ENCODE measurements at places on chromosomes 16 and 17. TPM values are rescaled to one million over a fixed set of nuclear protein-coding genes. Genes with fewer than 3 reads are reported as not detected.

DNA sequence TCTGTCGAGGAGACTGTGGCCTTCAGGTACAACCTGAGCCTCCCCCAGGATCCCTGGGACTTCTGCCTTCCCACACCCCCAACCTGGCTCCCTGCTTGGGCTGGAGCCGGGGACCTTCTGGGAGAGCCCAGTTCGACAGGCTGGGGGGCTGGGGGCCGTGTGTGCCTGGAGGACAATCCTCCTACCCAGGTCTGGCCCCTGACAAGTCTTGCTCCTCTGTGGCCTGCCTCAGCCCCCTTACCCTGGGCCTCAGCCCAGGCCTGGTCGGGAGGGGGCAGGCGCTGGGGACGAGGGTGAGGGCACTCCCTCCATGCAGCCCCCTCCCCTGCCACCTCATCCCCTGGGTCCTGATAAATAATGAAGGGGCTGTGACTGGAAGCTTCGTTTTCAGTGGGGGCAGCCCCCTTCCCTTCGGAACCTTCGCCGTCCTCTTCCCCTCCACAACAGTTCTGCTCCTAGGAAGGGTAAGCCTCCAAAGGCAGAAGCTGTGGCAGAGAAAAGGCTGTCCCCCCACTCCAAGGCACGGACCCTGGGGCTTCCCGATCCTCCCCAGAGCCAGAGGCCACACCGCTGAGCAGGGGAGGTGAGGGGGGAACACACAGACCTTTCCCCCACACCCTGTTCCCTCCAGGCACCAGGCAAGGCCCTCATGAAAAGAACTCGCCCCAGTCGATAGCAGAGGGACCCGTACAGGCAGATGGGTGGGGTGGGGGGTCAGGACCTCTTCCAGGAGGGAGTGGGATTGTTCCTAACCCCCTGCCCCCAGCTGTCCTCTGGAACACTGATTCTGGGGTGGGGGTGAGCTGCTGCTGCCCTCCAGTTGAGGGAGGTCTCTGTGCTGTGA, 5.0 kb upstream of the BAHCC1 start:
- DNase-seq, result peak; percentile 47

DNA sequence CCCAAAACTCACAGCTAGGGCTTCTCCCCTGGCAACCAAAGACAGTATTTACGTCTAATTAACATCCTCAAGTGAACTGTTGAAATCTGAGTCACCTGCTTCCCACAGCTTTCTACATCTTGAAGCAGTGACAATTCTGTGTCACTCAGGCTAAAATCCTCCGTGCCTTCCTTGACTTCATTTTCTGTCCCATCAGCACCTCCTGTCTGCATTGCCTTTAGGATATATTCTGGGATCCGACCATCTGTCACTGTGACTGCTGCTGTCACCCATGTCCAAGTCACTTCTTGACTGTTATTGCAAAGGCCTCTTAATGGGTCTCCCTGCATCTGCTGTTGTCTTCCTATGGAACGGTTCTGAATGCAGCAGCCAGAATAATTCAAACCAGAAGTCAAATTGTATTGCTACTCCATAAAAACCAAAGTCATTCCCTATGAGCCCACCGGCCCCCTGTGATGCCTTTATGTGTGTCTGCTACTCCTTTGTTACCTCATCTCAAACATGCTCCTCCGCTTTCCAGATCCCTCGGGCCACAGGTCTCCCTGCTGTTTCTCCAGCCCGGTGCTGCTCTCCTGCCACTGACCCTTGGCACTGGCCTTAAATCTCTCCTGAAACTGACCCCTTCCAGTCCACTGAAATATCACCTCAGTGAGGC, 56.9 kb downstream of the WWP2 start:
- DNase-seq, result no peak

- DNase-seq, result no peak
These were observed 10.7 kb downstream of the PRR29 start for GRCh38 chr17:64008830-64009229.

- no peak for DNase-seq
These were observed 29.8 kb downstream of the KLHDC4 start for GRCh38 chr16:87736008-87736382.

MMP28 gene
- 2.3 TPM for total RNA-seq

USH1G gene
- not detected for total RNA-seq
